ENCODE measurements at places on chromosomes 16 and 17. TPM values are rescaled to one million over a fixed set of nuclear protein-coding genes. Genes with fewer than 3 reads are reported as not detected.

EVPLL gene
- total RNA-seq, result not detected

CFAP97D1 gene
- not detected for total RNA-seq

CA7 gene
- total RNA-seq, result not detected

APOH gene
- total RNA-seq, result not detected

KCNH4 gene
- 0.14 TPM for total RNA-seq

AANAT gene
- total RNA-seq, result not detected

TP53I13 gene
- 120 TPM for total RNA-seq

Data from activated naive CD4-positive, alpha-beta T cell treated with anti-CD3 and anti-CD28 coated beads, Interleukin-2, amount 10 ng/mL, durations not matched to agents 5 hours and 36 hours (primary cell).